Body of pancreas (tissue), 4 donors: ENCODE measurements at places on chromosomes 2 and 18. TPM values are rescaled to one million over a fixed set of nuclear protein-coding genes. Genes with fewer than 3 reads are reported as not detected.

GRCh38 chr18:70781860-70782453 lies 493.1 kb downstream of the SOCS6 start:
- no peaks in the 10 kb centered on the region for H3K4me1 ChIP-seq
- no peaks in the 10 kb centered on the region for H3K36me3 ChIP-seq
- H3K4me3 ChIP-seq, result no peak overlapping the region
- peak; percentile 64 for DNase-seq
- no peaks in the 10 kb centered on the region for H3K27me3 ChIP-seq

- H3K27me3 ChIP-seq, result no peaks in the 10 kb centered on the region
Measured at GRCh38 chr2:168243061-168243460, 4.3 kb downstream of the STK39 start.

DNA sequence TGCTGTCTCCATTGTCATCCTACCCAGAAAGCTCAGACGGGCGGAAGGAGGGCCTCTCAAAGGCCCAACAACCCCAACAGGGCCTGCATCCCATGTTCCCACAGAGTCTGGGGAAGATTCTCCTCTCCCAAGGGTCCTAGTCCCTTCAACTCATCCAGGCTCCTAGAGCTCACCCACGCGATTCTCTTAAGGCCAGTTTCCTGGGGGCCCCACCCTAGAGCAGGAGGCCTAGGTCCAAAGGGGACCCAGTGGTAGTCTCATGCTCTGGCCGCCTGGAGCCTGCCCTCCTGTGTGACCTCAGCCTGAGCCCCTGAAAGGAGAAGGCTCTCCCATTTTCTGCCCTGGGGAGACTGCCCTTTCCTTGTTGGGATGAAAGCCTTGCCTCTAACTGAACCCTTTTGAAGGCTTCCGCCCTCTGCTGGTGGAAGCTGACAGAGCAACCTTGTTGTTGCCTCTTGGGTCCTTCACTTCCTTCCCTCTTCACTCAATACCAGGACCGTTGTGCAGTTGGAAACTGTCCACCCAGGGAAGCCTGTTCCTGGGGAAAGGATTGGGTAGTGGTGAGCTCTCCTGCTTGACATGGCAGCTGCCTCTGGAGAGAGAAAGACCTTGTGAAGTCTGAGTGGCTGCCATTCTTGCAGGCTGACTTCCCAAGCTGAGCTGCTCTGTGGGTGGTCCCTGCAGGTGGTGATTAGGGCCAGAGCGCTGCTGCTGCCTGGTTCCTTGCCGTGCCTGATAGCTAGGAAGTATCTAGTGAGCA lies 86.0 kb upstream of the ALPP start:
- no peak overlapping the region for H3K4me3 ChIP-seq
- H3K4me1 ChIP-seq, result no peaks in the 10 kb centered on the region
- DNase-seq, result peak; percentile 52
- H3K27me3 ChIP-seq, result no peaks in the 10 kb centered on the region

DNA sequence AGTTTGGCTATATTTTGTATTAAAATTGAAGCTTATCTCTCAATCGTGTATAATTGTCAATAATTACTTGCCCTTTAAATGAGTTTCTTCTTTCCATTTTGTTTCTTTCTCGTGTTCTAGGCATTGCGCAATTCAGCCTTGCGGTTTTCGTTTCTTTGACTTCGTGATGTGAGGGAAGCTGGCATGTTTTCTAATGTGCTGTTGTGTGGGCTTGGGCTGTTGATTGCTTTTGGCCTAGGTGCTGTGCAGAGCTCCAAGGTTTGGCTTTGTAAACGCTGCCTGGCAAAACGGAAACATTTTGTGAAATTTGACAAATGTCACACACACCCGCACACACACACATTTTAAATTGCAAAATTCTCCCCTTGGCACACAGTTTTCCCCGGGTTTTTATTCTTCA lies 242.6 kb upstream of the TCF4 start:
- H3K27me3 ChIP-seq, result no peaks in the 10 kb centered on the region
- no peak overlapping the region for H3K27ac ChIP-seq
- no peaks in the 10 kb centered on the region for H3K4me1 ChIP-seq
- peak; percentile 9 for DNase-seq
- no peaks in the 10 kb centered on the region for H3K36me3 ChIP-seq

Gene DCAF17
- 16.9 TPM for total RNA-seq

Gene GPR35
- total RNA-seq, result 0.33 TPM

Gene ALPI
- total RNA-seq, result not detected

Gene RNF152
- total RNA-seq, result 11.5 TPM

Gene RGPD3
- 0.26 TPM for total RNA-seq
